Cerebellar nuclear complex (tissue), 1 donor: ENCODE measurements at places on chromosomes 2 and 18.

DNA sequence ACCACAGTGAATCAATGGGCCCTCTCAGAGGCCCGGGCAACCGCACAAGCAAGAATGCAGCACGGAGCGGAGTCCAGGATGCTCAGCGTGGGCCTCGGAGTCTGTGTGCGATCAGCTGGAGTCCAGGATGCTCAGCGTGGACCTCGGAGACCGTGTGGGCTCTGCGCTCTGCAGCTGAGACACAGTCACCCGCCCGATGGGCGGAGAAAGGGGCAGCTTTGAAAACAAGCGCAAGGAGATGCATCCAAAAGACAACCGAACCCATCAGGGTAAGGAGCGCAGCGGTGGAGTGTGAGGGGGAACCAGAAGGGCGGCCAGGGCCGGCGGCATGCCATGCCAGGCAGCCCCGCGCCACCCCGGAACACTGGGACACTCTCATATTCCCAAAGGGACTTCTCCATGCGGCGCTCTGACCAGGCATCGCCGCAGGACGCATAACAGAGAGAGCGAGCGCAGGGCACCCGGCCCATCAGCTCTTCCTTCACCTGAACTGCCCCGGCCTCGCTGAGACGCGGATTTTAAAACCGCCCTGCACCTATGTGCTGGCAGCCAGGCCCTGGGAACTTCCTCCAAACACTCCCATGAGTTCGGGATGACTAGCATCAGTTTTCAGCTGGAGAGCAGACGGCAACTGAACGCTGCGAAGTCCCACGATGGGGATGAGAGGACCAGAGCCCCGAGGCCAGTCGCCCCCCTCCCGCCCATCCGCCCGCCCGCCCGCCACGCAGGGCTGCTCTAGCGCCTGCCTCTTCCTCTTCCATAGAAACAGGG, 44.7 kb downstream of the MC5R start:
- peak; percentile 80 for DNase-seq

DNA sequence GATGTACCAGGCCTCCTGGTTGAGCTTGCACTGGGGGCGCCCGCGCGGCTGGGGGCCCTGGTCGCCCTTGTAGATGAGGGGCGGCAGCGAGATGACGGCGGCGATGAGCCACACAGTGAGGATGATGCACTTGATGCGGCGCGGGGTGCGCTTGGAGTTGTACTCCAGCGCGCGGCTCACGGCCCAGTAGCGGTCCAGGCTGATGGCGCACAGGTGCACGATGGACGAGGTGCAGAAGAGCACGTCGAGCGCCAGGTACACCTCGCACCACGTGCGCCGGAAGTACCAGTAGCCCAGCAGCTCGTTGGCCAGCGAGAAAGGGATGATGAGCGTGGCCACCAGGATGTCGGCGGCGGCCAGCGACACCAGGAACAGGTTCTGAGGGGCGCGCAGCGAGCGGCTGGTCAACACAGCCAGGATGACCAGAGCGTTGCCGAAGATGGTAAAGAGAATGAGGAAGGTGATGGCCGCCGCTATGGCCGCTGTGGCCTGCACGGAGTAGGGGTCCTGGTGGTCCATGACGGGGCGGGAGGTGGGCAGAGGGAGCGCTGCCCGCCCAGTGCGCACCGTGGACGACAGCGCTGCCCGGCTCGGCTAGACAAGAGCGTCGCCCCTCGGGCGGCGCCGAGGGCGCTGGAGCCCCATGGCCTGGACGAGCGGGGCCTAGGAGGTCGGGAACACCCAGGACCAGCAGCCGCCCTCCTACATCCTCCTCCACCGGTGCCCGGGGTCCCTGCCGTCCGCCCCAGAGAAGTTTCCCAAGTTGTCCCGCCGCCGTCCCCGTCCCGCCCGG, 544 bp downstream of the ADRA2B start:
- DNase-seq = no peak

GRCh38 chr2:124884315-124884714, 859.2 kb downstream of the CNTNAP5 start:
- DNase-seq = no peak

- no peak for DNase-seq
Measured at GRCh38 chr2:169683425-169684134, 10.6 kb downstream of the CFAP210 start.

GRCh38 chr2:156513219-156513618, 77.0 kb downstream of the GPD2 start:
- no peak for DNase-seq

DNA sequence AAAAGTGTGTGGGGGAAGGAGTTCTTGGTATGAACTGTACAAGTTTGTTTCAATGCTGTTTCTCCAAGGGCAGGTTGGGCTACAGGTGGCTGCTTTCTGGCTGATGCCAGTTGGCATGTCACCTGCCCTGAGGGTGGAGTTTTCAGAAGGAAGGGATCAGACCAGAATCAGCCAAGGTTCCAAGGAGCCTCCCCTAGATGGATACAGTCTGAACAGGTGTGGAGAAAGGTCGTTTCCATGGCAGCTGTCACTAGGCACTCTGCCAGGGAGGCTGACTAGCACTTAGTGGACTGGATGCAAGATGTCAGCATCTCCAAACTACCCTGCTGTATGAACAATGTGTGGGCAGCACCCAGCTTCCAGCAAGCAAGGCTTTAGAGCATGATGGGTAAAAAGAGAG, 444.4 kb upstream of the HNRNPA3 start:
- DNase-seq = no peak

DNA sequence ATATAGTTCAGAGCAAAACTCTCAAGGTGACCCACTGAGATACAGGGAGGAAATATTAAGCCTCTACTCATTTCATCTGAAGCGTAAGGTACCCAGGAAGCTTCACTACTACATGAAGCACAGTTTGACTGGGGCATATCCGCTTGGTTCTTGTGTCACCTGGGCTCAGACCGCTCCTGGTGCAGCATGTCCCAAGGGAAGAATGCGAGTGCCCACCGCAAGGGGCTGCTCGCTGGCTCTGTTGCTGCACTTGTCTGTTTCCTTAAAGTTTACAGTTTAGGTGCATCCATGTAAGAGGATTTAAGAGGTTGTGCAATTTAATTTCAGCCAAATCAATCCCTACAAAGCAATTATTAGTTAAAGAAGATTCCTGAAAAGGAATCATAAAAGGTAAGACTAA, 507.8 kb downstream of the FBXO15 start:
- DNase-seq = no peak
